Neuronal stem cell (in vitro differentiated cells): ENCODE measurements at places on chromosomes 5 and 9.

DNA sequence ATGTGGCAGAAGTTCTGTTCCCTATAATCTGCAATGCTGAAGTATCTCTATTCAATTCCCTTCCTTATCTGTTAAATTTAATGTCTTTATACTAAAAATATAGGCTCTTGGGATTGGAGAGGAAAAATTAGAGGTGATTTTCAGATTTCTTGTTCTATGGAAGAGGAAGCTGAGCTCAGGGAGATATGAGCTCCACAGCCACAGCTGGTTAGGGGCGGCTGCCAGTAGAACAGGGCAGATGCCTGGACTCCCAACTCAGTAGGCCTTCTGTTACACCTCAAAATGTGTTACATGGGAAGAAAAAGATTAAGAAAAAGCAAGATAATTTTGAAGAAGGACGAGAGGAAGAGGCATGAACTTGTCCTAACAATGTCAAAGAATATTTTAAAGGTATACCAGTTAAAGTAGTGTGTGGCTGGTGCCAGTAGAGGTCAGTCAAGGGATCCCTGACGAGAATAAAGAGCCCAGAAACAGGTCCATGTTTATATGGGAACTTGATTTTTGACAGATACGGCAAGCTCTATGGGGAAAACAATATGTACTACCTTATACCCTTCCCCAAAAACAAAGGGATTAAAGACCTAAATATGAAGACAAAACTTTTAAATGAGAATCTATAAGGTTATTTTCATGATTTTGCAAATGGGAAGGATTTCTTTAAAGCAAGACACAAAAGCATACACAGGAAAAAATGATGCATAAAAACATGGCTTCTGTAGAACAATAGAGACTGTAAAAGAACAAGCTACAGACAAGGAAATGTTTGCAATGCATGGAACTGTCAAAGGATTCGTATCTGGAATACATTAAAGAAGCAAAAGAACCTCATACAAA lies 28.7 kb downstream of the DNAJC21 start:
- peak; percentile 2 for DNase-seq

DNA sequence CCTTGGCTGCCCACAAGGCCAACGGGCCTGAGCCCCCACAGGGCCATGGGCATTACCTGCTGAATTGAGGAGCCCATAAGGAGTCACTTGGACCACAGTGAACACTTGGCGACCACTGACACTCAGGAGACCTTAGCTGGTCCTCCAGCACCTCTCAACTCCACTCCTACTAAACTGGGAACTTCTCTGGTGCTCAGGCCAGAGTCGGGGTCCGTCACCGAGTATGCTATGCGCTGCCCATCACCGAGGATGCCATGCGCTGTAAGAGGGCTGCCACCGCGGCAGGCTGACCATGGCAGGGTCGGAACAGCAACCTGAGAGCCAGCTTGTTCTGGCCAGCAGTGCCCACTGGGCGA lies 600 bp upstream of the SQSTM1 start:
- DNase-seq = no peak

- DNase-seq = peak; percentile 61
Measured at GRCh38 chr5:173643964-173644363, 27.5 kb upstream of the BOD1 start.

DNA sequence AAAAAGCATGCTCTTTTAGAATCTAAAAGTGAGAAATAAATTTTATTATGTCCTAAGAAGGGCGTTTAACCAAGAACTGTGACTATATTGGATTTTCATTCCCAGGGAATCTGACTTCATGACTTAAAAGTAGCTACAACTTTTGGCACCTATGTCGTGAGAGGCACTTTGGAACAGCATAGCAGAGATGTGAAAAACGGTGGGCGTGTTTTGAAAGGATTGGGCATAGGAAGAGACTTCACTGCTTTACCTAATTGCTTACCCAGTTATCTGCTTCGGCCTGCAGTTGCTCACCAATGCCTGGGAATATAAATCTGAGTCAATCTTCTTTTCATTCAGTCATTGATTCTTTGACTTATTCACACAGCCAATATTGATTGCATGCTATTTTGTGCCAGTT lies 363.4 kb downstream of the DNAH5 start:
- no peak for DNase-seq

- no peak for DNase-seq
Measured at GRCh38 chr5:33841891-33842290, 49.9 kb downstream of the ADAMTS12 start.

DNA sequence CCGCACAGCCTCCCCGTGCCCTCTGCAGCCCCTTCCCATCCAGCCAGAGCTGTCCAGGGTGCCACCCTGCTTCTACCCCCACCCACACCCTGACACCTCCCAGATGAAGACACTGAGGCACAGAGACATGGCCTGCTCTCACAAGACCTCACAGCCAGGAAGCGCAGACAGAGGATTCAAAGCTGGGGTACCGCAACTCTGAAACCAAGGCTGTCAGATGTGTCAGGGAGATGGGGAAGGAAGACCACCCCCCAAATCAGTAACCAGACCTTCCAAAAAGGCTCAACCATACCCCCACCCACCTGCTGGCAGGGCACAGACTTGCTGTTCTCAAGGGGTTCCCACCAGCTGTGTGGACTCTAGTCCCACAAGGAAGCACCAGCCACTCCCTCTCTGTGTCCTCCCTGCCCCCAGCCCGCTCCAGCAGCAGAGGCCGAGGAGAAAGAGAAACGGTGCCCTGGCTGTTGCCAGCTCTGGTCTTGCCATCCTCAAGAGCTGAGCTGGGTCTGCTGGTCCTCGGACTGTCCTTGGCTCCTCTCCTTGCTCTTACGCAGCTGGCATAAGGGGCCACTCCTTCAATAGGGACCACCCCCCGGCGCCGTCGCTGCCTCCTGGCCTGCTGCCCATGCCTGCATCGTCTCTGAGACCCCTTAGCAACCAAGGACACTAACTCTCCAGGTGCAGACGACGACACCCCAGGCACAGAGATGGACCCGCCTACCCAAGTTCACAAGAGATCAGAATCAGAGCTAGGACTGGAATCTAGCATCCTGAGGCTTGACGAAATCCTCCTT lies 699 bp downstream of the AKNA start:
- no peak for DNase-seq

DNA sequence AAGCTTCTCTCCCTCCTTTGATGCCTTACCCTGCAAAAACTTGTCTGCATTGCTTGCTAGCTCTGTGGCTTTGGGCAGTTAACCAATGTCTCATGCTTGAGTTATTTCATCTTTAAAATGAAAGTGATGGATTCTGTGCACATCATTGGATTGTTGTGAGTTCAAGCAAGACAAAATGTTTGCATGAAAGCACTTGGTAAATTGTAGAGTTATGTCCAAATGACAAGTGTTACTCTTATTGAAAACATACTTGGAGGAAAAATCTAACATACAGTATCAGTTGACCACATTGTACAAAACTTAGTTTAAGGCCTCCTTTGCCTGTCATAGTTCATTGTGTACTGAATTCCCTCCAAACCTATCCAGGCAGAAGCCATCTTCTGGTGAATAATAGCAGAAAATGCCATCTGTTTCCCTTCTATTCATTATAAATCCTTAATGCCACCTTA lies 30.0 kb downstream of the TGFBR1 start:
- DNase-seq = no peak

GRCh38 chr9:20144197-20144596 lies 355.4 kb upstream of the SLC24A2 start:
- DNase-seq = no peak

- DNase-seq = peak; percentile 24
Measured at GRCh38 chr9:119963258-119963797, 594.1 kb upstream of the BRINP1 start.

GRCh38 chr9:76371901-76372300 lies 22.3 kb downstream of the RFK start:
- DNase-seq = no peak

DNA sequence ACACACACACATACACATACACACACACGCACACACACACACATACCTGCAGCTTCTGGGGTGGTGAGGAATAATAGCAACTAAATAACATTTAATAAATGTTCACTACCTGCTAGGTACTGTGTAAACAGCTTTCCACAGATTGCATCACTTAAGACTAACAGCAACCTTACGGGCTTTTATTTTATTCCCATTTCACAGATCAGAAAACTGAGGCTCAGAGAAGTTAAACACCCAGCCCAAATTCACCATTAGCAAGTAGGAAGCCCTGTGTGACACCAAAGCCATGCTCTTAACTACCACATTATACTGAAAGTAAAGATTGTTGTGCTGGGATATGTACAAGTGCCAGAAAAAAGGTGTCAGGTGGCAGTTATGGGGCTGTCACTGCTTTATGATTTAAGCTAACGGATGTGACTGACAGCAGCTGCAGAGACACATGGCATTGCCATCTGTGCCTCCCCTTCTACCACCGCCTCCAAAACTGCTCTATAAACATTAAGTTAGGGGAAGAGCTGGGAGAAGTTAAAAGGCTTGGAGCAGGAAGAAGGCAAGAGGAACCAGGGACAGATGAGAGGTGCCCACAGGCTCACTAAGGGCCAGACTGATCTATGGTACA lies 13.6 kb downstream of the MTMR12 start:
- no peak for DNase-seq

GRCh38 chr9:33906769-33907168 lies 89.8 kb downstream of the UBE2R2 start:
- no peak for DNase-seq

GRCh38 chr5:149995385-149996204 lies 4.9 kb downstream of the TIGD6 start:
- no peak for DNase-seq

- no peak for DNase-seq
Measured at GRCh38 chr9:99834474-99834873, 12.8 kb downstream of the NR4A3 start.

DNA sequence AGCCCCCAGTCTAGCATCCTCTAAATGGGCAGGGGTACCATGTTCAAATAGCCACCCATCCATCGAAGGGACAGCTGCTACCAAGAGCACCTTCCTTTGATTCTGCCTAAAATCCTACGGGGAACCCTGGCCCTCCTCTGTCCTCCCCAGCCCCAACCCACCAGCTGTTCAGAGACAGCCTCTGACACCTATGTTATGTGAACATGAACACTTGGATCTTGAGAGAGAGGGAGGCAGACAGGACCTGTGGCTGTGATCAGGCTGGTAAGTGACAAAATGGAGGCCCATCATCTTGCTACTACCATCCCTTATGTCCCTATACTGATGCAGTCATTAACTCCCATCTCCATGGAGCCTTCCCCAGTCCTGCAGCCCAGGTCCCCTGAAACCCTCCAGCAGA lies 8.2 kb downstream of the SLC23A1 start:
- no peak for DNase-seq

GRCh38 chr5:151770383-151771258 lies 1.1 kb upstream of the G3BP1 start:
- peak; percentile 65 for DNase-seq

DNA sequence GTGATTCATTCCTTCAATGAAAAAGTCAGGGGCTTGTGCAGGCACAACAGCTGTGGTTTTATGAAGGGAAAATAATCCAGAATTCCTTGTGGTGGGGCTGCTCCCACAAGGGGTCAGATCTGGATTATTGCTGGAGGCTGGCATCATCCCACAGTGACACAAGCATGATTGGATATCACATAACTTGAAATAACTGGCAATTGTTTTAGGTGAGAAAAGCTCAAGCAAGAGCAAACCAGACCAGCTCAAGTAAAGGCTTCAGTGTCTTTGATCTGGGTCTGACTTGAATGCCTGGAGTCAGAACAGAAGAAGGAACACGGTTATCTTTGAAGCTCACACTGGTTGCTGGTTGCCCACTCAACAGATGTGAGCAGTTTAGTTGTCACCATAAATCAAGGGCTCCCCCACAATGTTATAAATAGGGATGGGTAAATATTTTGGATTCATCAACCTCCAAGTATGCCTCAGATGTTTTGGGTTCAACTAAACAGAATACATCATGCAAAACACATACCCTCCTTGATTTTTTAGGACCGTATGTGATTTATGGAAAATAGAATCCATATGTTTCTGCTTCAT lies 3.1 kb upstream of the ZNF474 start:
- no peak for DNase-seq

GRCh38 chr5:54362434-54362833 lies 52.1 kb upstream of the ARL15 start:
- no peak for DNase-seq

GRCh38 chr9:114017741-114018715 lies 60.1 kb downstream of the AMBP start:
- DNase-seq = no peak

GRCh38 chr9:130426883-130427282 lies 17.9 kb upstream of the ASS1 start:
- no peak for DNase-seq

- DNase-seq = no peak
Measured at GRCh38 chr5:123771715-123772114, 259.7 kb downstream of the CSNK1G3 start.

DNA sequence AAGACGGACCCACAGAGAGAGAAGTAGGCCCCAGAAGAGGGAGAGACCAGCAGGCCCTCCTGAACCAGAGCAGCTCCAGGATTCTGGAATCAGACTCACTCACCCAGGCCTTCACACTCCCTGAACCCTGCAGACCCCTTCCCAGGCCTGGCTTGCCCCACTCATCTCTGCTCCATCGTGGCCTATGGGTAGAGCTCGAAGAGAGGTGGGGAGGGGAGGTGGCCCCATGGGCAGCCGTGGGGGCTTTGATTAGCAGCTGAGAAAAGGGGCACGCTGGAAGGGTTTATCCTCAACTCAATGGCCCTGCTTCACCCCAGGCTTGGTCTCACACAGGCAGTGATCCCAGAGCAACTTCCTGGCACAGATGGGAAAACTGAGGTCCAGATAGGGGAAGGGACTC lies 613 bp downstream of the MYMK start:
- no peak for DNase-seq

GRCh38 chr5:120512068-120512467 lies 48.0 kb downstream of the PRR16 start:
- DNase-seq = peak; percentile 8

DNA sequence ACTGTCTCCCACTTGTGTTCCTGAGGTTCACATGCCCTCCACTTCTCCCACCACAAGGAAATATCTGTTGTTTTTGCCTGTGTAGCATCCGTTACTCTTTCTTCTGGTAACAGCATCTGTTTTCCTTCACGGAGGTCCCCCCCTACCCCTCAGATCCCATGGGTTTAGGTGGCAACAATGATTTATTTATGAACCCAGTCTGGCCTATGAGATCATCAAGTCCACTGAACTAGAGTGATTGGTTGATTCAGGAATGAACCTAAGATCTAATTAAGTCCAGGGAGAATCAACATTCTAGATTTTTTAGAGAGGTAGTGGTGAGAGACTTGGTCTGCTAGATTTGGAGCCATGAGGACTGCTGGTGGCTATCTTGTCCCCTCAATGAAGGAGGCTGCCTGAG lies 166.8 kb downstream of the NR3C1 start:
- DNase-seq = no peak

GRCh38 chr9:110099236-110100095 lies 108.5 kb downstream of the C9orf152 start:
- DNase-seq = no peak

DNA sequence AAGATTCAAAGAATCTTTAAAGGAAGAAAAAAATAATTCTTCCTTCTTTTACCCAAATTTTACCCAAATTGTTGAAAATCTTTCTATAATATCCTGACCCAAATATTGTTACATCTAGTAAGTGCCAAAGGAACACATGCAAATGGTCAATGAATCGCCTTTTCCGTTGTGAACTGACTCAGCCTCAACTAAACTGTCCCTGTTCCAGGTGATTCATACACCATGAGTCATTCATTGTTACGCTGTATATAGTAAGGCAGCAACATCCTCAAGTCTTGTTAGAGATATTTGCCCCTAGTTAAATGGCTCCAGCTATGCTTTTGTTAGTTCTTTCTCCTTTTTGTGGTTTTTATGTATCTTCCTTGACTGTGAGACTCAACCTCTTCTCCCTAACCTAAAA lies 9.7 kb downstream of the PTGER4 start:
- no peak for DNase-seq
